ENCODE measurements at places on chromosomes 16 and 17.

DNA sequence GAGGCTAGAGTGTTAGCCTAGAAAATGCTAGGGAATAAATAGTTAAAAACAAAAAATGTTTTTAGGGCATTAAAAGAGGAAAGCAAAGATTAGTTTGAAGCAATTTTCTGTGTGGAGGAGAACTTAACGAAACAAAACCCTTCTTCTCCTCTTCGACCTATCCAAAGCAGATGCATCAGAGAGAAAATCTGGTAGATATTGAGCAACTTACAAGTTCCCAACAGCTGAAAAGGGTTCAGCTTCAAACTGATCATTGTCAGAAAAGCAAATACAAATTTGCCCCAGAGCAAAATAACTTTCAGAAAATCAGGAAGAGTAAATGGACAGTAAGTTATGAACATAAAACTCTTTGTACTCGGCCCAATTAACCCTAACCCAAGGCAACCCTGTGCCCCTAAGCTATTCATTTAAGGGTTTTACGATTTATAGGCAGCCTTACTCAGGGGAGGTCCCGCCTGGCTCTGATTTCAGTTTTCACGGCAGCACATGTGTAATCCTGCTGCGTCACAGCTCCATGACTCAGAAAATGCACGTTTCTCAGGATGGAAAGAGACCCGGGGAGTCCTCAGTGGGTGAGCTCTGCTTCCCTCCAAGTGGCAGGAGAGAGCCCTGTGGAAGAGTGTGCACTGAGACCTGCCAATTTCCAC lies 405.7 kb upstream of the SALL1 start:
- DNase-seq = no peak

GRCh38 chr17:6098823-6099180 lies 28.6 kb downstream of the WSCD1 start:
- no peak for DNase-seq

DNA sequence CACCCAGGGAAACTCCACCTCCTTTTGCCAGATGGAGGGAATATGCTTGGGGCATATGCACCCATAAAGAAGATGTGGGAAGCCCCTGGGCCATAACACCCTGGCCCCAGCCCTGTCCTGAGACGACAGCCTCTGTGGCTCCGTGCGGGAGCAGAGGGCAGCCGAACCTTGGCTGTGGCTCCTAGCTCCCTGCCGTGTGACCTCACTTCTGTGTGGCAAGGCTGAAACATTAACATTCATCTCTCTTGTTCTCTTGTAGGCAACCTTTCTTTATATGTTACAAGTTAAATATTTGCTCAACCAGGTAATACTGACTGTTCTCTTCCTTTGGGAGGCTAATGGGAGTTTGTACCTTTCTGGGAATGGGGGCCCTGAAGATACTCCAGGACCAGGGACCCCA lies 17.5 kb downstream of the SLC47A1 start:
- no peak for DNase-seq

GRCh38 chr17:37848690-37849616 lies 75.3 kb upstream of the TBC1D3K start:
- DNase-seq = no peak

DNA sequence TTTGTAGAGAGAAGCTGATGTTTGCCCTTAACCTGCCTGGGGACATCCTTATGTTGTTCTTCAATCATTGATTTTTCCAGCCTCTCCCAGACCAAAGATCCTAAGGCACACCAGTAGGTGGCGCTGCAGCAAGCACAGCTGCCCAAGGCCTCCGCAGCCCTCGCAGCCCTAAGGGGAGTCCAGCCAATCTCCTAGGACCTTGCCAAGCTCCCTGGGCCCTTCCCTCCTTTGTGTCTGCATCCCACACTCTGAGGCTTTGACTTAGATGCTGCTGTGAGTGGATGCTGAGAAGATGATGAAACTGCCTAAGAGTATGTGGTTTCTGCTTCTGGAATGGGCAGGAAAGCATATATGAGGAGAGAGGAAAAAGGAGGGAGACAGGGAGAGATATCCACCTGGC lies 47.1 kb downstream of the SPACA3 start:
- DNase-seq = no peak

DNA sequence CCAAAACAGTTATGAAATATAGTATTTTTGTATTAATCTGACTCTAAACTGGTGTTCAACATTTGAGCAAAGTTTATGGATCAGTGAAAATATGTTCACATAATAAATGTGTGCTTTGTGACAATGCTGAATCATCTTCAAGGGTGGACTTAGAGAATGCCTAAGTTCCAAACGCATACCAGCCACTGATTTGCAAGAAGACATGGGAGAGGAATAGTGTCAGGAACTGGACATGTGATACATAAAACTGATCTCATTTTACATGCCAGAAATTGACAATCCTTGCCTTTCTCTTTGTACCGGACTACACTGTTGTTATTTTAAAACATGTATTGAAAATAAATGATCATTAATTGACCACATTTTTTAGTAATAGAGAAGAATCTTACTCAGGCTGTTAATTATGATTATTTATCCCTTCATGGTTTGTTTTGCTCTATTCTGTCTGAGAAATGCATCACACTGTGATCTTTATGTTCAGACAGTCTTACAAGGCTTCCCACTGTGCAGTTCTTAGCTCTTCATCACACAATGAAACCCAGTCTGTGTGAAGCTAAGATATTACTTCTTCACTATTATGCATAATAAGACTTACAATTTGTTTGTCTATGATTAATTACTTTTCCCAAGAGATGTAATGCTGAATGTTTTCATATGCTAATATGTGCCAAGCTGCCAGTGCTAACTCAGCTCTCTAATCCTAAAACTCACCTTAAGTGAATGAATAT lies 1180.6 kb upstream of the CDH8 start:
- no peak for DNase-seq

DNA sequence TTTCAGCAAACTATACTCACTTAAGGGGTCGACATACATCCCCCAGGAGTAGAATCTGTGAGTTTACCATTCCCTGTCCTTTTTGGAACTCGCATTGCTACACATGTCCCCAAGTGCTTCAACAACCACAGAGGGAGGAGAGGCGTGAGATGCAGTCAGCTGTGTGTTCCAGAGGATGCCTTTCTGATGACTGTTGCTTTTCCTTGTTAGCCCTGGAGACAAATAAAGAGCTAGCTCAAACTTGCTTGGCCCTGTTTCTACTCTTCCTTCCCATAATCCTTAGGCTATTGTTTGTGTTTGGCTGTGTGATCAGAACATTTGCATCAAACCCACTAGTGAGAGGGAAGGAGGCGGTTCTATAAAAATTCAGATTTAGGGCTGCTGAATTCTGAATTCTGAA lies 264.0 kb downstream of the ENGASE start:
- DNase-seq = no peak

- DNase-seq = no peak
Observed at GRCh38 chr17:15269780-15270089, 4.6 kb upstream of the PMP22 start.

- DNase-seq = peak; percentile 71
Observed at GRCh38 chr17:7393613-7394451, 493 bp downstream of the PLSCR3 start.

- no peak for DNase-seq
Observed at GRCh38 chr17:49013311-49014213, 16.4 kb downstream of the IGF2BP1 start.

DNA sequence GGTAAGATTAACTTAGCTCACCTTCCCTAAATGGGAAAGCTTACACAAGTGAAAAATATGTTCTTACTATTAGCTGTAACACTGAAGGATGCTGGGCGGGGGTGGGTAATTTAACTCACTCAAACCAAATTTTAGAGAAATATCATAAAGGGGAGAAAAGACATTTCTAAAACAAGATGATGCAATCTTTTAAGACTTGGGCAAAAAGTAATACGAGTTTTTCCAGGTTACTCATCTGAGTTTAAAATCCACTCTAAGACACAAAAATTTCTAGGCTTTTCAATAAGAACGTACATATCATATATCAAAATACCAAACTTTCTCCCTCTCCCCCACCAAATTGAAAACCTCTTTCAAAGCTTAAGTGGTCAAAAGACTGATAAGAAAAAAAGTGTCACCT lies 228.8 kb downstream of the CEP112 start:
- DNase-seq = no peak

DNA sequence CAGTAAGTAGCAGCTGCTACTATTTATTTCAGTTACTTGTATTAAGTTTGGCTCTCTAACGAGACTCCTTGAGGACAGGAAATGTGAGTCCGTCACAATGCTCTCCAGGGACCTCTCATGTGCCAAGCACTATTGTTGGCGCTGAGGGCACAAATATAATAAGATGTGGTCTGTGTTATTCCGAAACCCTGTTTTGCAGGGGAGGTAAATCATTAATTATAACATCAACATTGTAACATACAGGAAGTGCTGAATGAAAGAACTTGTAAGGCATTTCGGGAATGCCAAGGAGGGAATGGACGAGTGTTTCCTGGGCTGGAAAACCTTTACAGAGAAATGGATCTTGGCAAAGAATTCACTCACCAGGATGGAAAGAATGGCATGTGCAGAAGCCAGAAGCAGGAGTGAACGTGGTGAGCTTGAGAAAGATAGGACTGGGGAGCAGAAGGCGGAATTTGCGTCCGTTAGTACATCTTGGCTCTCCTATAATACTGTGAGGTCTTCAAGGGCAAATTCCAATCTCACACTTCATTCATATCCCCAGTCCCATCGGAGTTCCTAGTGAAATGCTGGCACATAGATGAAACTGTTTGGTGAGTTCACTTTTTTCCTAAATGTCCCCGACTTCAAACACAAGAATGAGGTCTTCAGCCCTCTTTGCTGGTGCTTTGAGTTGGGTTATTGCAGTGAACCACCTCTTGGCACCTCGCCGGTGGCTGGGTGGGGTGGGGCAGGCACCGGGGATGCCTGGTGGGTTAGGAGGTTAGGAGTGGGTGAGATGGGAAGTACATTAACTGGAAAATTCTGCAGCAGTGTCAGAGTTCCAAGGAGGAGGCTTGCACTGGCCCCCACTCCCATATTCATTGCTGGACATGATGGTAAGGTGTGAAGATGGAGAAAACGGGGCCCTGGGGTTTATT lies 11.5 kb downstream of the TAC4 start:
- no peak for DNase-seq

- no peak for DNase-seq
Observed at GRCh38 chr17:1918346-1919162, 88.7 kb downstream of the RPA1 start.

DNA sequence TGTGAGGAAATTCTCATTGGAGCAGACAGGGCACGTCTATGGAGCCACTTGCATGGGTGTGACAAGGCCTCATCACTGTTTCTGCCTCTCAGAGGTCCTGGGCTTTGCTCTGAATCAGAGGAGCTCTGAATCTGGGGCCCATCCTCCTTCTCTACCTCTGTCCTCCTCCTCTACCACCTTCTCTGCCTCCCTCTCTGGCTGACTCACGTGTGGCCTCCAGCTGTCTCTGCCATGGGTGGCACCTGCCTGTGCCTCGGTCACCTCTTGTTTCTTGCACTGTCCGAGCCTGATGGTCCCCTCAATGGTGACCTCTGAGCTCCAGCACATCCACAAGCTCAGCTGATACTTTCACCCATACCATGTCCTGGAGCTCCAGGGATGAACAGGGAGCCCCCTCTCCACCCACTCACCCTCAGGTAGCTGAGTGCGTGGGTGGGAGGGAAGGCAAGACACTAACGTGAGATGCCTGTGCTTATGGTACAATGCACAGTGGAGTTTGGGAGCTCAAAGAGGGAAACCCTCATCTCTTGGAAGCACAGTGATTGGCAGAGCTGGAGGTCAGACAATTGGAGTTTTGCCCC lies 116.4 kb upstream of the CRHR1 start:
- no peak for DNase-seq

All from T-helper 1 cell (primary cell).